ENCODE measurements at places on chromosomes 4 and X.

DNA sequence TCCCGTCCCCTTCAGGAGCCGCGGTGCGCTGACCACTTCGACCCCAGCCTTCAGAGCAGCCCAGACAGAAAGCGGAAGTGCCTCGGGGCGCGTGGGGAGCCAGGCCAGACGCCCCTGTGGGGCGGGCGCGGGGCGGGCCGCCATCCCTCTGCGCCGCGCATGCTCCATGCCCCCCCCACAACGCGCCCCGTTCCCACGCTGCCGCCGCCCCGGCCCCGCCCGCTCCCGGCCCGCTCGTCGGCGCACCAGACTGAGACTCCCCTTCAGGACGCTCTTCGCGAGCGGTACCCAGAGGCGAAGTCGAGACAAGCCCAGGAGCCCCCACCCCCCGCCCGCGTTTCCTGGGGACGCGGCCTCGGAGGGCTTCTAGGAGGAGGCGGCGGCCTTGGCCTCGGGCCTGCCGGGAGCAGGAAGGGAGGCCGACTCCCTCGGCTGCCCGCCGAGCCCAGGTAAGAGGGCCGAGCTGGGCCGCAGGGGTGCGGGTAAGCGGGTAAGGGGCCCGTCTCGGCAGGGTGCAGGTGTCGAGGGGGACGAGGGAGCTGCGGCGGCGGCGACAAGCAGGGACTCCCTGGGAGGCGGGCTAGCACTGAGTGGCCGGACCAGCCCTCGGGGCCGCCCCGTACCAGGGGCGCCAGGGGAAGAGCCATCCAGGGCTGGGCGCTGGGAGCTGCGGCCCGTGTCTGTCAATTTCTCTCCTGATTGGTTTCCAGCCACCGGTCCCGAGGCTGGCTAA is at the start of gene ZFP92:
ZFP92 (plus strand) TSS at position 218 of the 733 bp plus-strand sequence. CDS start 6,851 bp downstream, outside the sequence.
- DNase-seq = no peak

GRCh38 chr4:60953826-60954225 is 246.3 kb upstream of the ADGRL3 start:
- DNase-seq = no peak

- no peak for DNase-seq
These were observed 810 bp upstream of the SOX3 start for GRCh38 chrX:140505421-140506337.

- no peak for DNase-seq
These were observed 22.7 kb downstream of the RASGEF1B start for GRCh38 chr4:81449015-81449414.

GRCh38 chr4:622996-623913 is 2.1 kb upstream of the PDE6B start:
- no peak for DNase-seq

DNA sequence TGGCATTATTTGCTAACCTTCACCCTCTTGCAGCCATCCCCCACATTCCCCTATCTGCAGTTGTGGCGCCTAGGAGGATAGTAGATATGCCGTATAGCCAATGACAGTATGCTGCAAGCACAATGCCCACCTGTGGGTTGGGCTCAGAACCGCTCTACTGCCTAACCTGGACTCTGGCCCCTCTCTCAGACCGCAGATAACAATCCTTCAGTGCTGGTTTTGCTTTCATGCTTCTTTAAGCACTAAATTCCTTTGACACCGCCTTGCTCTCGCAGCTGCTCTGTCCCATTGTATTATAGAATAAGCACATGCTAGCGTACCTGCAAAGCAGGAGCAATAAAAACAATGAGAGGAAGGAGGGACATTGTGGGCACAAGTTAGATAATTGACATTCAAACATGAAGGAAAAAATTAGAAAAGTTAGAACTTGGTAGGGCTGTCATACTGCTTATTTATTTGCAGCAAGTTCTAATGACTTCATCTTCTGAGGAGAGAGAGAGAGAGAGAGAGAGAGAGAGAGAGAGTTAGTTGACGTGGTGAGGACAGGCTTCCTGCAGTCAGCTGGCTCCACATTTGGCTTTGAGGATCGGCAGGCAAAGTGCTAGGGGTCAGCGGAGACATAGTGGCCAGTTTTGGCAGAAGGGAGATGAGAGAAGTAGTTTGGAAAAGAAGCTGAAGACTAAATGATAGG is 55.8 kb downstream of the WWC2 start:
- no peak for DNase-seq
